ENCODE measurements at places on chromosomes 12 and 14.

DNA sequence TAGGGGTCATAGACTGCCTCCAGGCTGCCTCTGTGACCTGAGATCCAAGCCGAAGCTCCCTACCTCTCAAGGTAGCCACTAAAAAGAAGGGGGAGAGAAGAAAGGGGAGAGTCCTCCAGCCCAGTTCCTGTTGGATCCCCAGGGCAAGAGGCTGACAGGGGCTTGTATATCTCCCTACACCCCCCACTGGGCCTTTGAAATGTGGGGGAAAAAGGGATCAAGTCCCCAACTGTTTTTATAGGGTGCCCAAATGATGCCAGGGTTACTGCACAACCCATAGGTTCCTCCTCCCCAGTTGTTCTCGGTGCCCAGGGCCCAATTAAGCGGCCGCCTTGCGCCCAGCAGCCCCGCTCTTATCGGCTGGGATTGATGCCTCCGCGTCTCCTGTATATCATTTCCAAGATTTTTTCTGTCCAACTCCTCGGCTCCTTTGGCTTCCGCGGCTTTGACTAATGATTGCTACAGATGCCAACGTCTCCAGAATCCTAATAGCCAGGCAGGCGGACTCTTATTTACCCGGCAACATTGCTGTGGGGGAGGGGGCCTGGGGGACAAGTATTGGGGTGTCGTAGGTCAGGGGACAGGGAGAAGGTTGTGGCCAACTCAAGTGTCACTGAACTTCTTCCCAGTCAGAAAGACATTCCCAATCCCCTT lies 7.6 kb upstream of the HOXC4 start:
- no peak for DNase-seq

- DNase-seq: no peak
Observed at GRCh38 chr12:19801941-19802340, 362.6 kb downstream of the AEBP2 start.

- DNase-seq: peak; percentile 36
Observed at GRCh38 chr12:27554421-27555186, 30.6 kb downstream of the PPFIBP1 start.

- DNase-seq: no peak
Observed at GRCh38 chr12:105738051-105738450, 400.7 kb downstream of the NUAK1 start.

DNA sequence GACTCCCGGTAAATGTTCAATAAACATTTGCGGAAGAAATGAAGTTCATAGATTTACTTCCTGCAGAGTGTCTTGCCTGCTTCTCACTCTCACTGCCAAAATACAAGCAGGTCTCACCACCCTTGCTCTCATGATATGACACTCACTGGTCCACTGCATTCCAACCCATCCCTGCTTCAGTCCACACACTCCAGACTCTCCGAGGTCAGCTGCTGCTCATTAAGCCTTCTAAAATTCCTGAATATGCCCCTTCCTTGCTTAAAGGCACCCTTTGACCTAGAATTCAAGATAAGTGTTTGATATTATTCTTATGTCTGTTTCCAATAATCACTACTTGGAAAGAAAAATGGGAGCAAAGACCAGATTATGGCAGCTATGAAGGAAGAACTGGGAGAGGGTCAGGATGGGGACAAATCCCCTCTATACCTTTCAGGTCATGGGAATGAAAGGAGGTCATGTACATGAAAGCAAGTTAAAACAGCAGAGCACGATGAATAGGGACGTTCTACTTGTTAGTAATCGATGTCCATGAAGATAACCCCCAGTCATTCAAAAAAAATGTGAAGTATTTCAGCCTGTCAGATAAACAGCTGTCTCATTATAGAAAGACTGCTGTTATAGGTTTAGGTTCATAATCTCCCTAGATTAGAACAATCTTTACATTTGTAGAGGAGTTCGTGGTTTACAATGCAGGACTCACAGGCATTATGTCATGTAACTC lies 10.5 kb upstream of the NID2 start:
- DNase-seq: no peak

- no peak for DNase-seq
Observed at GRCh38 chr12:105865886-105866285, 272.9 kb downstream of the NUAK1 start.

DNA sequence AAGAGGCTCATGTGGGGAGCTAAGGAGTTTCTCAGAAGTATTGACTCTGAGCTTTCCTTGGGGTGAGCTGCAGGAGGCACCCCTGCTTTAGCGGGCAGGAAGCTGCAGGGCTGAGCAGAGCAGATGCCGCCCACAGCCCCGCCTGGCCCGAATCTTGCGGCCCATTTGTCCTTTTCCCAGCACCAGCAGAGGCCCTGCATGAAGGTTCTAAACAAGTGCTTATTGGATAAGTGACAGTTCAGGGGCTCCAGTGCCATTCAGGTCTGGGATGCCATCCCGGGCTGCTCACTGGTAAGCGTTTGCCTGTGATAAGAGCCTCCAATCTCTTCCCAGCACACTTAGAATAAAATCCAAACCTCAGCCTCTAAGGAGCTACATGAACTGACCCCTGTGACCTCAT lies 11.4 kb downstream of the RILPL1 start:
- DNase-seq: no peak

- DNase-seq: no peak
Observed at GRCh38 chr12:67827820-67828383, 161.3 kb upstream of the IFNG-AS1 start.

DNA sequence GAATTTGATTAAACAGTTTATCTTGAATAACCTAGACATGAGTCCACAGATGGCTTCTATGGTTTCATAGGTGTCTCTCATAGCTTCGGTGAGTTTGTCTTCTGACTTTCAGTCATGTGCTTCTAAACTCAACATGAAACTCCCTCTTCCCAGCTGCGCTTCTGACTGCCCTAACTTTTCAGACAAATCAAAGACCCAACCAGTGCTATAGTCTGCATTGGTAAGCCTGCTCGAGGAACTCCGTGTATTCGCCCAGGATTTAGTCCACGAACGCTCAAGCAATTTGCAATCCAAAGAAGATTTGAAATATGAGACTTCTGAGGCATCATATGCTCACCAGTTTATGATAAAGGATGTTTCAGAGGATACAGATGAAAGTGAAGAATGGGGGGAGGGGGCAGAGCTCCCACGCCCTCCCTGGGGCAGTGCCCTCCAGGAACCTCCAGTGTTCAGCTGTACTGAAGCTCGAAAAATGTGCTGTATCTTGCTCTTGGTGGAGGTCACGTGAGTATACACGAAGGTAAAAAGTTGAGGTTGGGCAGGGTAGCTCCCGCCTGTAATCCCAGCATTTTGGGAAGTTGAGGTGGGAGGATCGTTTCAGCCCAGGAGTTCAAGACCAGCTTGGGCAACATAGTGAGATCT lies 5.2 kb upstream of the RILPL2 start:
- no peak for DNase-seq

- no peak for DNase-seq
Observed at GRCh38 chr12:122672515-122672914, 30.6 kb downstream of the HCAR2 start.

DNA sequence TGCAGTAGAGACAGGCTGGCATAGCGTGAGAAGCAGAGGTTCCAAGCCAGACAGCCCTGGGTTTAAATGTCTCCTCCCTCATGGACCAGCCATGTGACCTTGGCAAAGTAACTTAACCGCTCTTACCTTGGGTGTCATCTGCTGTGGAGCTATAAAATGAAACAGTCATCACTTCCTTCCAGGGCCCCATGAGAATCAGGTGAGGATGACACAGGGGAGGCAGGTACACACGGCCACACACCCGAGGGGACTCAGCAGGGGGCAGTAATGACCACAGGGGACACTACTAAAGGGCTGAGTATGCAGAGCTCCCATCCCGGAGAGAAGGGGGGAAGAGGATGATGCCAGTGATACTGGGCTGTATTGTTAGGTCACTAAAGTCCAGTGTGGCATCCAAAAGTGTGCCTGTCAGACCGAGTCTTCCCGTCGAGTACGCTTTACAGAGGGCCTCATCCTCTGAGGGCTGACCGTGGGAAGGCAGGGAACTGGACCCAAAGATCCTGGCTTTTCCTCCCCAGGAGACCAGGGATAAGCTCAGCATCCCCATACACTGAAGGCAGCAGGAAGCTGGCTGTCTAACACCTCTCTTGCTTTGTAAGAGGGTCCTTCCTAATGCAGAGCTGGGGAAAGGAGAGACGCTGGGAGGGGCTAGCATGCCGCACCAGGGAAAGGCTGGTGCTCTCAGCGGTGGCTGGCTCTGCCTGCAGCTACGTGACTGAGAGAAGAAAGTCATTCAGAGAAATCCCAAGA lies 94.2 kb downstream of the SINHCAF start:
- no peak for DNase-seq

GRCh38 chr14:73136085-73136386 lies 271 bp upstream of the PSEN1 start:
- DNase-seq: no peak

GRCh38 chr12:93670104-93670503 lies 7.1 kb upstream of the CRADD start:
- DNase-seq: no peak

DNA sequence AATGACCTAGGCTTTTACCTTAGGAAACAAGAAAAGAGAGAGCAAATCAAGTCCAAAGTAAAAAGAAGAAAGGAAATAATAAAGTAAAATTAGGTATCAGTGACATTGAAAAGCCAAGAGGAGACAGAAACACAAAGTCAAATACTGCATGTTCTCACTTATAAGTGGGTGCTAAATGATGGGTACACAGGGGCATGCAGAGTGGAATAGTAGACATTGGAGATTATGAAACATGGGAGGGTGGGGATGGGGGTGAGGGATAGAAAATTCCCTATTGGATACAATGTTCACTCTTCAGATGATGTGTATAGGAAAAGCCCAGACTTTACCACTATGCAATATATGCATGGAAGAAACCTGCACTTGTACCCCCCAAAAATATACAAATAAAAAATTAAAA lies 35.1 kb upstream of the CLMN start:
- no peak for DNase-seq

GRCh38 chr14:23047751-23048693 lies 6.0 kb downstream of the PSMB11 start:
- DNase-seq: no peak

Measured in NCI-H2171 (cell line).